NCI-H446 treated with DMSO at 0.1 percent for 48 hours (cell line): ENCODE measurements at places on chromosomes 6 and 20.

DNA sequence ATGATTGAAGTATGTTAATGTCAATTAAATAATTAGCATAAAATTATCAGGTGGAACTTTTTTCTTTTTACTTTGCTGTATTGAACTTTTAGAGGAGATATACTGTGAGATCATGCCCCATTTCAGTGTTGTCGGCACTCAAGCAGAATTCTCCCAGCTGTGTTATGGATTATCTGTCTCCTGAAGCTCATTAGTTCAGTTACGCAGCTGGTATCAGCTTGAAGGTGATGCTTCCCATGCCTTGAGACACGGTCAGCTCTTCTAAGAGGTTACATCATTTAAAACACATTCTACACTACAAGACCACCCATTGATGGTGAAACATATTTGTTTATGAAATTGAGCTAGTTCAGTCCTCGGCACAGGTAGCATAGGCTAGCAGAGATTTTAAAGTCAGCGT is 68.9 kb upstream of the PHACTR2 start:
- DNase-seq = no peak

DNA sequence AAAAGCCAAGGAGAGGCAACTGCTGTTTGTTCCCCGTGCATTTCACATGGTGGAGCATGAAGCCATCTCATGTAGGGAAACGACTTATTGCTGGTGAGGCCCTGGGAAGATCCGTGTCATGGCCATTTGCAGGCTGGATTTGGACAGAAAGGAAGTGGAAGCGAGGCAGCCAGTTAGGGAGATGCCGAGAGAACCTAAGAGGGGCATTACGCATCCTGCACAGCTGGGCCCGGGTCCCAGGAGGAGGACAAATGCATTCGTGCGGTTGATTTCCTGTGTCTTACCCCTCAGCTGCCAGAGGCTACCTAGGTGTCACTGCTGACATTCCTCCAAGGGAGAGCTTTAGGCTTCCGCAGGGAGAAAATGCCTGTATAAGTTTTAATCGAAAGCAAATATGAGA is 316.2 kb upstream of the CDYL start:
- DNase-seq = no peak

DNA sequence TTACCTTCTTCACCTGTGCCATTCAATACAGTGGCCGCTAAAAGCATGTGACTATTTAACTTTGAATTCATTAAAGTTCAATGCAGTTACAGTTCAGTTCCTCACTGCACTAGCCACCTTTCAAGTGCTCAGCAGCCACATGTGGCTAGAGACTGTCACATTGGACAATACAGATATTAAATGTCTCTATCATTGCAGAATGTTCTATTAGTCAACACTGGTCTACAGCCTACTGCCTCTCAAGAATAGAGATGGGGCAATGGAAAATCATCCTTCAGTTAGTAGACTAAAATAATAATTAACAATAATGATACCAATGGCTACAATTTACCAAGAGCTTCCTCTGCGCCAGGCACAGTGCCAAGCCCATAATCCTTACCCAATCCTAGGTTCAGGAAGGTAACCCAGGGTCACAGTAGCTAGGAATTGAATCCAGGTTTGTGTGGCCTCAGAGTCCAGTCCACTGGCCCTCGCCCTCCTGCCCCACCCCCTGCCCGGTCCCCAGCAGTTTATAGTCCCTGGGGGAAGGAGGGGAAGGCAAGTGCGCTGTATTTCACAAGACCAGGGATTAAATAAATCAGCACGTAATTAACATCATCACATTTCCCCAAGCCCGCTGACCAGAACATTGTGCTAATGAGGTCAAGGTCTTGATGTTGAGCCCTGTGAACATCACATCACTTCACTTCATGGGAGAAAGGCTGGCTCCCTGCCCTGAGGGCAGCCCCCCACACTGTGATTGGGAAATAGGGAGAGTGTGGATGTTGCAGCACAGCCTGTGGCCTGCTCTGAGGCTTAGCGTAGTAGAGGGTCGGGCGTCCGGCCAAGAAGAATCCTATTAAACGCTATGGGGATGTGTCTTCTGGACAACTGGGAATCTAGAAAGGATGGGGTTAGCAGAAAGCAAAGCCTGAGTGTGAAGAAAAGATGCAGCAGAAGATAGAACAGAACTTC is 147.2 kb downstream of the VEGFA start:
- DNase-seq = no peak

GRCh38 chr6:111411978-111412566 is 70.9 kb downstream of the REV3L start:
- DNase-seq = no peak

DNA sequence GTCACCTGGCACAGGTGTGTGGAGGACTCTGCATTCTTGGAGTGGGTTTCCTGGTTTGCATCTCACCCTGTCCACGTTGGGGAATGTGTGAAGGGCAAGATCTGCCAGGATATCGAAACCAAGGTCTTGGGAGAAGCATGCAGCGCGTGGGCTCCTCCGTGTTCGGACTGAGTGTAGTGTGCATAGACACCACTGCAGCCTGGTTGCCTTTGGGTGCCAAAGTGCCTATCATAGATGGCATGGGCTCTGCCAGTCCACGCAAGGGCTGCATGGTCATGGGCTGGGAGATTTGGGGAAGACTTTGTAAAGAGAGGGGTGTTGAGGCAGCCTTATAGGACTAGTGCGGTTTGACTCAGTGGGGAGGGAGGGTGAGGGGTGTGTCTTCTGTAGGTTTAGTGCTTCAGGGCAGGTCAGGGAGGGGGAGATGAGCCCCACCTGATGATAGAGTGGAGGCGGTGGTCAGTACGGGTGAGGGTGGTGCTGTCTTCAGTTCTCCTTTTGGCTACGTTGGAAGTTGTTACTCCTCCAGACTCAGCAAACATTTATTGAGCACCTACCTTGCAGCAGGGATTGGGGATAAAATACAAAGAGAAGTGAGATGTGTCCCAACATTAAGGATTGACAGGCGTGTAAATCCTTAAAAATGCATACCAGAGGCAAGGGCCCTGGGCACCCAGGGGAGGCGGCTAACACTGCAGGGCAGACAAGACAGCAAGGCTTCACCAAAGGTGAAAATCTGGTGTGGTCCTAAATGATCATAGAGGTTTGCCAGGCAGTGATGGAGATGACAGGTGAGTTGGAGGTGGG is 28.3 kb downstream of the DUSP22 start:
- no peak for DNase-seq

DNA sequence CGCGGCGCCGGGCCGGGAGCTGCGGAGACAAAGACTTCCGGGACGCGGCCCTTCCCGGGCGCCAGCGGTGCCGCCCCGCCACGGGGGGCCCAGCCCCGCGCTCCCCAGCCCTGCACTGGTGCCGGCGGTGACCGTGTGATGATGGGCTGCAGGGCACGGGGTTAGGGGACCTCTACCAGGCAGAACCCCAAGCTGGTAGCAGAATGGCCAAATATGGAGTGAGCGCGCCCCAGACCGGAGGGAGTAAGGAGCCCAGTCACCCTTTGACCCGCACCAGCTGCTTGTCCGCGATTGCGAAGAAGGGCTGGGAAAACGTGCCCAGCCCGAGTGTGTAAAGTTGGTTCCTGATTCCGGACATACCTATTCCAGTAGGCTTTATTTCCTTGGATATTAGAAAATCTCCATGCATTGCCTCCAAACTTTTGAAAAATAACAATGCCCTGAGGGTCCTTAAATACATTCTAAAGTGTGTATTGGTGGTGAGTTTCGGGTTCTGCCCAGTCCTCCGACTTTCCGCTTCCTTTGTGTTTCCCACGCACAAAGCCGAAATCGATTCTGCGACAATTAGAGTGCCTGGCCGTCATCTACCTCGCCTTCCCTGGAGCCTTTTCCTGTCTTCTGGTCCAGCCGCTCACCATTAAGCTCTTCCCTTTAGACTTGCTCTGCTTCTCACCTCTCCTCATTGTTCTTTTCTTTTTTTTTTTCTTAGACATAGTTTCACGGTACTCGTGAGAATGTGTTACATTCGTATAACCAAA is 1.1 kb downstream of the ABRACL start:
- no peak for DNase-seq

DNA sequence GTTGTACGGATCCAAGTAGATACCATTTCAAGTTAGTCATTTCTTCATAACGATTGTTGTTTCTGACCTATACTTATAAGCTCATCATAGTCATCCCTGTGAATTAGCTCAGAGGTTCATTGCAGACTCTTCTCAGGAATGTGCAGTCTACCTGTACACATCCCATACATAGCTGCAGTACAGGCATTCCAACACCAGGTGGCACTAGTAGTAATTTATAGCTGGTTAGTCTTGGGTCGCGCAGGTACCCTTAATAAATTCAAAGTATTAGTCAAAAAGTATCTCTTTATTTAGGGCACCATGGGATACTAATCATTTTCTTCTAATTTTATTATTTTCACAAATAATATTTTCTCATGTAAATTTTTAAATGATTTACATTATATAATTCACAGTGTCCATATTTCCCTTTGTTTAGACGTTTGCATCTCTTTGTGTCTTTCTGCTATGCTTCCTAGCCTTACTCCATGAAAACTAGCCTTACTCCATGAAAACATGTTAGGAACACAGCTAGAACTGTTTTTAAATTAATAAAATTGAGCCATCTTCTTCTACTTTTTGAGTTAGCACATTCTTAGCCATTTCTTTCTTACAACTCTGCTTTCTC is 128.6 kb upstream of the FAM83B start:
- peak; percentile 33 for DNase-seq

DNA sequence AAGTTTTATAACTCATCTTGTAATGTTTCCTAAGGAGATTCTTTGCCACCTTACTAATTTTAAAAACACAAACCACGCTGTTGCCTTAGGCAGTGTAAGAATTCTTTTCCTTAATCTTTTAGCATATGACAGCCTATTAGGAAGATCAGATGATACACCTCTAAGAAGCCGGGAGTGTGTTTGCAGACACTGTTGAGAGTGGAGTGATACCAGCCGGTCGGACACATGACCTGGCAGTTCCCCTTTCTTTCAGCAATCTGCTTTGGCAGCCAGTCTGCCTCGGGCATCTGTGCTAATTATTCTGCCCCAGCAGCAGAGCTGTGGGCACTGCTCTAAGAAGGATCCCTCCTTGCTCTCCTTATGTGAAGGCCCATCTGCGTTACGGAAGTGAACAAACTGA is 50.9 kb downstream of the PLCB4 start:
- DNase-seq = peak; percentile 92

DNA sequence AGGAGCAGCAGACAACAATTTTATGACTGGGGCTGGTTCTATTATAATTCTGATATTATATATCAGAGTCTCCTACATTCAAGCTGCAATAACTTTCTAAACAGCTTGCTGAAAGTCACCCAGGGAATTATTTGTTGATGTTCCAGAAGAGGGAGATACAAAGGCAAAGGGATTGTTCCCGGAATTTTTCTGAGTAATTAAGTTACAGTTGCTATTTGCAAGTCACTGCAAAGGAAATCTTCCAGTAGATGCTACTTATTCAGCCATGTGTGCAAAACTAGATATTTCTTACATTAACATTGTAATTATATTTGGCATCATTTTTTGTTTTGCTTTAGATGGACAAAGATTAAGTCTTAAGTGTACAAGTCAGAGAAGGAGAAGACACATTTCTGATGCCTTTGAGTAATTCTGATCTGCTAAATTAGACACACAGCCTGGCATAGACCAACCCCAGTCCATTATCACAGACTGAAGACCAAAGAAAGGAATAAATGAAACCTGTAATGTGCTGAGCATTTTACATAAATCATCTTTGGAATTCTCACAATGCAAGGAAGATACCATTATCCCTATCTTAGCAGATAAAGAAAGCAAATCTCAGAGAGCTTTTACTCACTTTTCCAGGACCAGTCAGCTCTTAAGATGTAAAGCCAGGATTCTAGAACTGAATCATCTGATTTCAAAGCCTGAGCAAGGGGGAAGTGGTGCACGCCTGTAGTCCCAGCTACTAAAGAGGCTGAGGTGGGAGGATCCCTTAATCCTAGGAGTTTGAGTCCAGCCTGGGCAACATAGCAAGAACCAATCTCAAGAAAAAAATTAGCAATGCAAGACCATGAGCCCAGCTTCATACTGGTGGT is 62.6 kb upstream of the AKAP12 start:
- DNase-seq = no peak

DNA sequence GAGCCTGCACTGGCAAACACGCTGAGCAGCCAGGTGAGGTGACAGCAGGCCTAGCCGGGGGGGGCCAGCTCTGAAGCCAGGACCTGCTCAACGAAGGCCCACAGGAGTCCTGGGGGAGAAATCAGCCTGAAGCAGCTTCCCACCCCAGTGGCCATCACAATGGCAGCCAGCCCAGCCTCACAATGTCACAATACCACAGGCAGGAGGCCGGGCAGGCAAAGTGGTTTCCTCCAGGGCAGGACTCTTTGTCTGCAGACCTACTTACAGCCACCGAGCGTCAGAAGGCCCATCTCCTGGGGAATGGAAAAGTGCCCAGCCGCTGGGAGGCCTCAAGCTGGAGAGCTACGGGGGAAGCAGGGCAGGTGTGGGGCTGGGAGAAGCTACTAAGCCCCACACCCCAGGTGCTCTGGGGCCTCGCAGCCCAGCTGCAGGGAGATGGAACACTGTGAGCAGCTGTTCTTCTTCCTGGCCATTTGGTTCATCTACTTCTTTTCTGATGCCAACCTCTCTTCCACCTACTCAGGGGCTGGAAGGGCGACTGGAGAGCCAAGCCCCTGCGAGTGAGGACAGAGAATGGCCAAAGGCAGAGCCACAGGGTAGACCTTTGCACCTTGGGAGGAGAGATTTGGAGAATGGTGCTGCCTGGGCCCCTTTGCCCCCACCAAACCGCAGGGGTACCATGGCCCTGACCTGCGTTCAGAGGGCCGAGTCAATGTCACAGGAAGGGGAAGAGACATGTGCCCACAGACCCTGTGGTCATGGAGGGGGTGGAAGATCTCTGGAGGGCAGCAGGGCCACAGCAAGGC is 22.3 kb upstream of the AVP start:
- DNase-seq = no peak

DNA sequence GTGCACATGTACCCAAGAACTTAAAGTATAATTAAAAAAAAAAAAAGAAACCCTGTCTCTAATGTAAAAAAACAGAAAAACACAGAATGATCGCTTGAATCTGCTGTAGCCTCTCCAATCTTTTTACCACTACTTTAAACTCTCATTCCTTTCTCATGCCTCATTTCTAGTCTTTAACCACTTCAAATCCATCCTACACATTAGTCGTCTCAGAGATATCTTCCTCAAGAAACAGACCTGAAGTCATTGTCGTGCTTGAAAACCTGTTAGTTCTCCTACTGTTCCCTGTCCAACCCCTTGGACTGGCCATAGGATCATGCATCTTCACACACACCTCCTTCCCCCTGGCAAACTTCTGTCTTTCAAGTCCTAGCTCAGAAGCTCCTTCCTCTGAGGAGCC is 112.1 kb upstream of the BCLAF1 start:
- DNase-seq = no peak

DNA sequence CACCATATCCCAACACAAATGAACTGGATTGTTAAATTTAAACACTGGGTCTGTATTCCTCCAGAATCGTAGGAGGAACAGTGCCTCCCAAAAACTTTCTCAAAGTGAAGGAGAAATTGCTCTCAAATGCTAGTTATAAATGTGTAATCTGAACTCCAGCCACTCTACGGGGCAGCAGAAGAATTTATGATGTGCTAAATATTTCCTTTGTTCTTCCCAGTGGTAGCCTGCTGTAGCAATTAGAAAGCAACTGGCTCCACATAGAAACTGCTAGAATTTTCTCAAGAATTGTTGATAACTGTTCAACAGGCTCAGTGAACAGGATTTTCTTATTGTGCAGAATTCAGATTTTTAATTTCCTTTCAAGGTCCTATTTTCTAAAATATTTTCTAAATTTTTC is 49.8 kb upstream of the EYA4 start:
- peak; percentile 42 for DNase-seq
